ENCODE measurements at places on chromosomes 1 and 21.
A peak's percentile ranks its signal among the peaks of the same experiment; 100 is the strongest.

- no peak for DNase-seq
These were observed 25.2 kb downstream of the PDE4B start for GRCh38 chr1:65817891-65818290.

- DNase-seq = no peak
These were observed 36.6 kb downstream of the XCL2 start for GRCh38 chr1:168507231-168507630.

- DNase-seq = no peak
These were observed 167.1 kb upstream of the BEND5 start for GRCh38 chr1:48943826-48944225.

- DNase-seq = no peak
These were observed 16.5 kb upstream of the ATP6V1G3 start for GRCh38 chr1:198556971-198557370.

GRCh38 chr1:244150071-244150470 is 99.0 kb downstream of the ZBTB18 start:
- DNase-seq = no peak

DNA sequence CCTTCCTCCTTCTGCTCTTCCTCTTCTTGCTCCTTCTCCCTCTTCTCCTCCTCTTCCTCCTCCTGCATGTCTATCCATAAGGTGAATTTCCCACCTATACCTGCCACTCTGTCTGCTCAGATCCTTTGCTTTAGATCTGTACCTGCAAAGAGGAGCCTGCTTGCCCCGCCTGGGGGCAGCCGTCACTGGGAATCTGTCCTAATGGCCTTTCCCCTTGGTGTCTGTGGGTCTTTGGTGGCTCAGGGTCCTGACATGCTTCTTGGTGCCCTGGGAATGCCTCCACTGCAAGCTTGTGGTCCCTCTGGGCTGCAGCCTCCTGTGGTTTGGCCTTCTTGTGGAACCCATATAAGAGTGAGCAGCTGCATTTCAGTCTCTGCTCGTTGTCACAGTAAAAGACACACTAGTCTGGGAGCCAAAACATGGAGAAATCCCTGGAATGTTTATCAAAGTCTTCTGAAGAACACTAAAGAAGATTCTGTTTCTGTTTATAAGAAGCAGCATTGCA is 79.5 kb upstream of the CSF3R start:
- DNase-seq = no peak

DNA sequence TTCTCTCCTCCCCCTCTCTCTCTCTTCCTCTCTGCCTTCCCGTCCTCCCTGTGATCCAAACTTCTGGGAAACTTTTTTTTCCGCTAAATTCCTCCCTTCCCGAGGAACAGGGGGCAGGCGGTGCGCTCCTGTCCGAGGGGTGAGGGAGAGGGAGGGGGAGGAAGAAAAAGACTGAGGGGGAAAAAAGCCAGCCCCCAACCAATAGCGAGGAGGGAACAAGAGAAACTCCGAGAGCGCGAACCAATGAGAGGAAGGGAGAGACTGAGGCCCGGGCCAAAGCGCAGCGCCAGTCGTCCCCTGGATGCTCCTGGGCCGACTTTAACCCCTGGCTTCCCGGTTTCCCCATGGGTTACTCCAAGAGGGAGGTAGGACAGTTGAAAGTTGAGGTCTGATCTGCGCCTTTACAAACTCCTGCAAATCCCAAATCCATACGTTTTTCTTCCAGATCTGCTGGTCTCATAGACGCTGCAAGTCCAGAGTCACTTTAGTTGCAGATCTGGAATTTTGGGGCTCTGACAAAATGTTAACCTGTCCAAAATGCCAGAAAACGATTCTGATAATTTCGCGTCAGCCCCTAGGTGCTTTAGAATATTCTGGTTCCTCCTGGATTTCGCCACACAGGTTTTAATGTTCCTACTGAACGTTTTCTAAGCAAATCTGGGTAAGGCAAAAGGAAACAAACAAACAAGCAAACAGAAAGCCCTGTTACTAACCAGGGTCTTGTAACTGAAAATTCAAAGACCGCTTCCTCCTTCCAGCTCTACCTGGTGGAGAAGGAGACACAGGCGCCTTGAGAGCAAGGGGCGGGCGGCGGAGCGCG is at the start of gene TBX15:
Gene TBX15, minus strand, starts transcription at position 158 of the 820 bp plus-strand sequence. CDS start 548 bp downstream, outside the sequence.
- DNase-seq = peak; percentile 53

DNA sequence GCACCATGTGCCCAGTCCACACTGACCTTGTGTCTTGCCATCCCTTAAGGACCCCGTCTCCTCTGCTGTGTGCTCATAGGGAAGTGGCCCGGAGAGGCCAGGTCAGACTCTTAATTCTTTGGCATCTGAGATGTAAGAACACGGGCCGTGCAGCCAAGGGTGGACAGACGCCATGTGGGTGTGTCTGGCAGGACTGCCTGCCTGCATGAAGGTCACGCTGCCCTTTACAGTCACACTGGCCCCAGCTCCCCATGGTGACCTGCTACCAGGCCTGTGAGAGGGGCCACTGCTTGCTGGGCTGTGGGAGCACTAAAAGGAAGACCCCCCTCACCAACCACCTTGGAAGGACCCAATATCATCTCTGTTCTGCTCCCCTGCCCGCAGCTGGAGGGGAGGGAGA is 17.7 kb downstream of the DHRS3 start:
- no peak for DNase-seq

- no peak for DNase-seq
These were observed 43.1 kb downstream of the PCNX2 start for GRCh38 chr1:233252441-233252840.

- no peak for DNase-seq
These were observed 3.5 kb downstream of the EPHX1 start for GRCh38 chr1:225813214-225813964.

- DNase-seq = no peak
These were observed 304.0 kb downstream of the RRAGC start for GRCh38 chr1:38555594-38555993.

DNA sequence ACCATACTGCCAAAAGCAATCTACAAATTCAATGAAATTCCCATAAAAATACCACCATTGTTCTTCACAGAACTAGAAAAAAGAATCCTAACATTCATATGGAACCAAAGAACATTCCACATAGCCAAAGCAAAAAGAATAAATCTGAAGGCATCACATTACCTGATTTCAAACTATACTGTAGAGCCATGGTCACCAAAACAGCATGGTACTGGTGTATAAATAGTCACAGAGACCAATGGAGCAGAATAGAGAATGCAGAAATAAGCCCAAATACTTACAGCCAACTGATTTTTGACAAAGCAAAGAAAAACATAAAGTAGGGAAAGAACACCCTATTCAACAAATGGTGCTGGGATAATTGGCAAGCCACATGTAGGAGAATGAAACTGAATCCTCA is 6.2 kb upstream of the DEPDC1 start:
- DNase-seq = no peak

DNA sequence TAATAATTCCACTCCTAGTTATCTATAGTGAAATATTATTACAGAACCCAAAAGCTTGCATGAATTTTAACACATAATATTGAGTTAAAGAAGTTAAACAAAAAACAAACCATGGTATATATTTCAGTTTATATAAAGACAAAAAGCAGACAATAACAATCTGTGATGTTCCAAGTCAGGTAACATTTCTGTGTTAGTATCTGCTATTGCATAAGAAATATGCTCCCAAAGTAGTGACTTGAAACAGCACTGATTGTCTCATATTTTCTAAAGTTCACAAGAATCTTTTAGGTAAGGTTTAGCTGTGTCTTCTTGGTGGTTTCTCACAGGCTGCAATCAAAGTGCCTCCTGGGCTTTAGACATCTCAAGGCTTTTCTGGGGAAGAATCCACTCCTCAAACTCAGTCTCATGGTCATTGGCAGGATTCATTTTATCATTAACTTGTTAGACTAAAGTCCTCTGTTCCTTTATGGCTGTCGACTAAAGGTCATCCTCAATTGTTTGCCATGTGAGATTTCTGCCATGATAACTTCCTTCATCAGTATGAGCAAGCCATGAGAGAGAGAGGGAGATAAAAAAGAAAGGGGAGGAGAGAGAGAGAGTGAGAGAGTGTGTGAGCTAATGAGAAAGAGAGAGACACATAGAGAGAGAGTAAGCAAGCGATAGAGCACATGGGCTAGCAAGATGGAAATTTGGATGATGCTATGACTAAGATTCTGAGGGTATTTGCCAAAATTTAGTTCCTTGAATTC is 19.9 kb downstream of the GBP1 start:
- no peak for DNase-seq

DNA sequence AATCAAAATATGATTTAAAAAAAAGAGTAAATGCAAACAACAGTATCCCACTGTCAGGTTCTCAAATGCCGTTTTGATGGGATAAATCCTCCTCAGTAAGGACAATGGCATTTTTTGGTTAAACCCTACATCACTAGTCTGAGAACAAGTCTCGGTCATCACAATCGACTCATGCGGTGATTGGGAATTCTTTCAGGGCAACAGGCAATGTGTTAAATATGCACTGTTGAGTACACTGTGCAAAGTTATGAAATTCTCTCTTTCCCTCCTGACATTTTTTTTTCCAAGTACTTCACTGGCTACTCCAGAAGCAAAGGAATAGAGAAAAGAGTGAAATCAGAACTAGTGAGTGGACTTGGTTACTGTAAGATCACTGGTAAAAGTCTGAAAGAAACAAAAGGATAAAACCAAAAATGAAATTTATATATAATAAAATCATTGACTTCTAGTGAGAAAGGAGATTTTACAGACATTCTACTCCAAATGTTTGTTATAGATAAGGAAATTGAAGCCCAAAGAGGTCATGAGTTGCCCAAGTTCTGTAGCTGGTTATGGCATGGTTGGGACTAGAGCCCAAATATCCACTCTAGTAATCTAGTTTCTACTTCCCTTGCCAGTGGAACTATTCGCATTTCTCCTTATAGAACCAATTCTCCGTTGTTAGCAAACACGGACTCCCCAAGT is 111.3 kb downstream of the TGFBR3 start:
- no peak for DNase-seq

- DNase-seq = no peak
These were observed 142.5 kb downstream of the PIGK start for GRCh38 chr1:77076759-77077158.

DNA sequence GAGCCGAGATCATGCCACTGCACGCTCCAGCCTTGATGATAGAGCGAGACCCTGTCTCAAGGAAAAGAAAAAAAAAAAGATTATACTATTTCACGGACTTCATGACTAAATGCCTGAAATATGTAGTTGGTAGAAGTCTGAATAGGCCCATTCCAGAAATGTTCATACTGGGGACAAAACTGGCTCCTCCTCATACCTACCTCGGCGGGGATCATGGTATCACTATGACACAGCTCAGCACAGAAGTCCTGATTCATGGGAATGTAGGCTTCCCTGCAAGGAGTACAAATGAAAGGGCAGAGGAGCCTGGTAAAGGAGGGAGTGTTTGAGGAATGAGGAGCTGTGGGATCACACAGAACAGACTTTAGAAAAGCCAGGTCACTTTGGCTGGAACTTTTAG is 5.0 kb downstream of the SPATA46 start:
- DNase-seq = no peak

DNA sequence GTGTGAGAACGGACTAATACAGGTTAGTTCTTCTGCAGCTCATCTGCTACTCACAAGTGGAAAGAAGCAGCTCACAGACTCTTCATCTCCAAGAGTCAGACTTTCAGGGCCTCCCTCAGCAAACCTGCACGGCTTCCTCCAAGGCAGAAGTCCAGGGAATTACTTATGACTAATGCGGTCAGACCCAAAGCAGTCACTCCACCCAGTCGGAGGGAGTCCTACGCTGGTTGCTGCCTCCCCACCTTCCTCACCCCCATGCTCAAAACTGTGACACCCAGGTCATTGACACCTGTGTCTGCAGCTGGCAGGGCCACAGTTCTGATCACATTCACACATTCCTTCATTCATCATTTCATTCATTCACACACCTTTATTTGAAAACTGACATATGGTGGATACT is 38.4 kb upstream of the PRDM2 start:
- no peak for DNase-seq

GRCh38 chr1:160862203-160863060 is at the start of gene CD244:
CD244 (minus strand) TSS chr1:160862887; CDS start chr1:160862677, 210 bp downstream.
- DNase-seq = peak; percentile 6

DNA sequence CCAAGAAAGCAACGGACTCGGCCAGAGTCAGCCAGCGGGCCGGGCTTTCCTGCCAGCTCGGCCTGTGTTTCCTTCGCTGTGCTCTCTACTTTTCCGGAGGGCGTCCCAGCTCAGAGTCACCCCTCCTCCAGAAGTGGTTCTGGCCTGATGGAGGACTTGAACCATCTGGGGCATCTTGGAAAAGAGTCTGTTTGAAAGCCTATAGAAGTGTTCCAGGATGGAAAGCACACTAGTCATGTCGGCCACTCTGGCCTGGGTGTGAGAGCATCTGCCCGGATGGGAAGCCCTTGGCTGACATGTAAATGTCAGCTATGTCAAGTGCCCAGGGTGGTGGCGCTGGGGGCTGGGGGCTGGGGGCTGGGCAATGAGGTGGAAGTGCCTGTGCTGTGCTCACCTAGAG is 113.4 kb downstream of the DHRS3 start:
- DNase-seq = no peak

DNA sequence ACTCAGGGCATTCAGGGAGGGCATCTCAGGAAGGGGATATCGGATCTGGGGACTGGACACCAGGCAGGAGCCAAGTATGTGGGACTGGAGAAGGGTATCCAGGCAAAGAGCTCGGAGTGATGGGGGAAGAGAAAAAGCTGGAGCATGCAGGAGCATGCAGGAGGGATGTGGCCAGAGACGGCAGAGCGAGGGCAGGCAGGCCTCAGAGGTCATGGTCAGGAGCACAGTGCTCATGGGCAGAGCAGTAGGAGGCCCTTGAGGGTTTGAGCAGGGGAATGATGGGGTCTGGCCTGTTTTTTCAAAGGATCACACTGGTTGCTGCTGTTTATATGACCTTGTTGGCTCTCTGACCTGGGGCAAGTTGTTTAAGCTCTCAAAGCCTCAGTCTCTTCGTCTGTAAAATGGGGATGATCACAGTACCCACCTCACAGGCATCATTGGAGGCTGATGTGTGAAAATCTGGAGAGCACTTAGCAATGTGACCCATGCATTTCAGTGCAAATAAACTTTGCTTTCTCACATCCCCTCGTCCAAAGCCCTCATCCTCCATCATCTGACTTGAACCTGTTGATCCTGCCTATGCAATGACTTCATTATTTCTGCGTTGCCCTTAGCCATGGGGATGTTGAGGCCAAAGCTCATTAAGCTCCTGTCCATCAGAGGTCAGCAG is 273.1 kb downstream of the MATN1 start:
- DNase-seq = no peak

DNA sequence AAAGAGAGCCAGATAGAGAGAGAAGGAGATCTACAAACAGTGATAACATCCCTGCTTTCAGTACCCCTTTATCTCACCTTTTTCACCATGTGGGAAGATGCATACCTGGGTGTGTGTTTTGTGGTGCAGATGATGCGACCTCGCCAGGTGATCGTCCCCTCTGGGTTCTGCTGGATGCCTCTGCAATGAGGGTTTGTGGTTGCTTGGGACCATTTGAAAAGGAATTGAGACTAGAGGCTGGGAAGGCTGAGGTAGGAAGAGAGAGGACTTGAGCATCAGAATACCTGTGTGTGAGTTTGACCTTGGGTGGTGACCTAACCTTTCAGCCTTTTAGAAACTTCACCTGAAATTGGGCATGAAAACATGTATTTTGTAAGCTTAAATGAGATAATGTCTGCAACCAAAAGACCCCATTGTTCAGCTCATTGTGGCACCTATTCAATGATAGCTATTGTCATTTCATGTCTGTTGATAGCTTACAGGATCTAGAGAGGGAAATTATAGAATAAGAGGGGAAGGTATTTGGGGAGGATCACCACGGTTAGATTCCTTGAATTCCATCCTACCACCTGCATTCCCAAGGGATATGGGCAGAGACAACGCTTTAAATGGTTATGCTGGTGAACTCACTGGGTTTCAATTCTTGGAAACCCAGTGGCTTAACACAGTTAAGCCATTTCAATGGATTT is 125.7 kb downstream of the IGSF21 start:
- DNase-seq = no peak
